Stimulated activated CD8-positive, alpha-beta memory T cell treated with anti-CD3 and anti-CD28 coated beads, Interleukin-2, amount 100 ng/mL, for 1 hour (primary cell): ENCODE measurements at places on chromosomes 13 and 19.

DNA sequence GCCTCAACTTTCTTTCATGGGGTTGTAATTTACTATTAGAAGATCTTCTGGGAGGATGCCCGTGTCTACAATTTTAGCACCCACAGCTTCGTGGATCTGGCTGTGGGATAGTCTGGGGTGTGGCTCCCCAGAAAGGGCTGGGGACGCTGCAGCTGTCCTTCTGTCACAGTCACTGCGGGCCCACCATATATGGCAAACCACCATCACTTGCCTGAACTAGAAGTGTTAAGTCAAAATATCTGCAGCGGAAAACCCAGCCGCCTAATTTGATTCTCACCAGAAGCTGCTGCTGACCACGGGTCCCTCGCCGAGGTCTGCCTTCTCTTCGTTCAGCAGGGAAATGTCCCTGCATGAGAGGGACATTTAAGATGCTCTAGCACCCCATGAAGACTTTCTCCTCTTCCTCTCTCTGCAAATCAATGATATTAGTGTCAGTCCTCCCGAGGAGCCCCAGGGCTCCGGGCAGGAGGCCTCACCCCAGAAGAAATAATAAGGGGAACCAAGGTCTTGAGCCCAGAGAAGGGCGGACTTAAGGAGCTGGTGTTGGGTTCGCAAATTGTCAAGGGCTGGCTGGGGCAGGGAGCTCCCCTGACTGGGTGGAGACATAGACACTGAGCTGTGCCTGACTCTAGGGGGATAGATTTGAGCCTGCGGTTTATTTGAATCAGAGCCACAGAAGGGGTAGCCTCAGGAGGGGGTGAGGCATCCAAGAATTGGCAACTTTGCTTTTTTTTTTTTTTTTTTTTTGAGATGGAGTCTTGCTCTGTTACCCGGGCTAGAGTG, 3.0 kb upstream of the MATK start:
- peak; percentile 10 for DNase-seq

DNA sequence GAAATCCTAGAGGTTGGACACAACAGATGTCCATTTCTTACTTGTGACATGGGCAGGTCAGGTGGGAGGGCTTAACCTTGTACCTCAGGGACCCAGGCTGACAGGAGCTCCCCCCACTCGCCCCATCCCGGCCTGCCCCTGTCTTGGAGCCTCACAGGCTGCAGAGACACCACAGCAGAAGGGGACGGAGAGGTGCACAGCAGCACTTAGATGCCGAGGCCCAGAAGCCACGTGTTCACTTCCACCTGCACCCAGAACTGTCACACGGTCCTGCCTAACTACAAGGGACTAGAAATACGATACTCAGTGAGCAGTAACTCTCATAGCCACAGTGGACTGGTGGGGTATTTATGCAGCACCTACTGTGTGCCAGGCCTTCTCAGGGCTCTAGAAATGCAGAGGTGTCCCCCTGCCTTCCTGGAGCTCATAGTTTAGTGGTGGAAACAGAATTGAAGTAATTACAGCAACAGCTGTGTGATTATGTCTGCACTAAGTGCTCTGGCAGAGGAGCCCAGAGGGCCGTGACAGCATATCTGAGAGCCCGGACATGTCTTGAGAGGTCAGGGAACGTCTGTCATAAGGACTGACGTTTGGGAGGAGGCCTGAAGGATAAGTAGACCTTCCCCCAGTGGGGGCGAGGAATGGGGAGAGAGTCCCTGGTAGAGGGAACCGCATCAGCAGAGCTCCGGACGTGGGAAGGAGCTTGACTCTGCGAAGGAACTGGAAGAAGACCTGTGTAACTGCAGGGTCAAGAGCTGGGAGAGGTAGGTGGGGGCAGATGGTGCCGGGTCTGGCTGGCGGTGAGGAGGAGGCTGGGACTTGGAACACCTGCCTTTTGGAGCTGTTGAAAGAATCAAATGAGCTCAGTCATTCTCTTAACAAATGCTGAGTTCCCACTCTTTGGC, 130.0 kb downstream of the SIPA1L3 start:
- DNase-seq, result no peak

- no peak for DNase-seq
Observed at GRCh38 chr19:5149508-5149907, 180.6 kb downstream of the KDM4B start.

DNA sequence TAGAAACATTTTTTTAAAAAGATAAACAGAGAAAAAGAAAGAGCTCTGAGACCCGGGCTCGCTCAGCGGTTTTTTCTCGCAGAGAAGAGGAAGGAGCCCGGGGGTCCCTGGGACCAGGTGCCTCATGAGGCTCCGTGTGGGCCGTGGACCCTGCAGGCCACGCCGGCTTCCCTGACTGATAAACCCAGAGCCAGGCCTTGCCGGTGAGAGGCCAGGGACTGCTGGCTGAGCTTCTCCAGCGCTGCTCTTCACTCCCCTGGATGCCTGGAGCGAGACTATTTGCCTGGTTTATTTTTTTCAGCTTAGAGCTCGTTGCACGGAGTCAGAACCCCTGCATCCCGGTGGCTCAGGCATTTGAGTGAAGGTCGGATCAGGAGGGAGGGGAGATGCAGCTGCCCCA, 53.4 kb upstream of the F7 start:
- no peak for DNase-seq

DNA sequence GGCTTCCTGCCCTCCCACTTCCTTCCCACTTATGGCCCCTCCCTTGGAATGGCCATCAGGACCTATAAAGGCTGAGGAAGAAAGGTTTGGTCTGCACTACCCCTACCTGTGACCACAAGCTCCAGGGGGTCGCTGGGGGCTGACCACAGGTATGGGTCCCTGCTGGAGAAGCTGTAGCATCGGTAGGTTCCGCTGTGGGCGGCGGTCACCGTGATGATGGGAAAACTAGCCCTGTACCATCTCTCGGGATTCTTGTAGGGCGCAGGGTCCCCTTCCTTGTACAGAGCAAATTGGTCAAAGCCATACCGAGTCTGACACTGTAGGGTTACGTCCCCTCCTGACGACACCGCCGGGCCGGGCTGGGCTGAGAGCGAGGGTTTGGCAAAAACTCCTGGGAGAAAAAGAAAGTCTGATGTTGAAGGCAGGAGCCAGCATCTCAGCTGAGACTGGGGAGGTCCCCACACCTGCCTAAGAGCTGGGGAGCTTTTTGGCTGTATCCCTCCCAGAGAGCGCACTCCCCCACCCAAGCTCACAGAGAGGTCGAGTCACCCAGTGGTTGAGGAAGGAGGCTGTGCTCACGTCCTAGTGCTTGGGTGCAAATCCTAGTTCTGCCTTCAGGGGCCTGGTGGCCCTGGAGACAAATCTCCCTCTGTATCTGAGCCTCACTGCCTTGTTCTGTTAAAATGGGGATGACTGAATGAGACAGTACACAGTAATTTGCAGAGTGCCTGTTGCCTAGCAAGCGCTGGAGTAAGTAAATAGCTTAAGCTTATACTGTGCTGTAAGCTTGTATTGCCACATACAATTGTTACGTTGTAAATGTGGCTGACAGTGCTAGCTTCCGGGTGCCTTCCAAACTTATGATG, 10.4 kb downstream of the GP6 start:
- no peak for DNase-seq

DNA sequence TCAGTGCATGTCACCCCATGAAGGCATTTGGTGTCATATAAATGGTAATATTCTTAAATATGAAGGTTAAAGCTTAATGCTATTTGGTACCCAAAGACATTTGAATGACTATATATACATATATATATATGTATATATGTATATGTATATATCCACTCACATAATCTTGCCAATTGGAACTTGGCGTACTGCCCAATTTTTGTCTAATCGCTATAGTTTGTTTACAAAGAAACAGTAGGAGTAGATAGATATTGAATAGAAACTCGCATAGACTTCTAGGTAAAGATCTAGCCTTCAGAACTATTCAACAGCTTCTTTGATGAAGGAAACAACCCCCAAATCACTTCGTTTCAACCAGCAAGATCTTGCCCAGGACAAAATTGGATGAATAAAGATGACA, 24.1 kb downstream of the KLF5 start:
- no peak for DNase-seq

GRCh38 chr19:48713041-48713863, 6.3 kb downstream of the MAMSTR start:
- DNase-seq, result no peak
